ENCODE measurements at places on chromosomes 1 and 21. TPM values are rescaled to one million over a fixed set of nuclear protein-coding genes. Genes with fewer than 3 reads are reported as not detected.

Gene NPPA
- not detected for total RNA-seq

Gene VANGL2
- total RNA-seq: 1.7 TPM

Gene LCK
- not detected for total RNA-seq

Gene CRNN
- total RNA-seq: not detected

Gene ZMYND12
- total RNA-seq: 0.59 TPM

Gene GUCA2B
- total RNA-seq: not detected

Gene S100A12
- total RNA-seq: not detected

Gene GRIK1
- not detected for total RNA-seq

Gene IL10
- total RNA-seq: not detected

Gene KCNN3
- total RNA-seq: not detected

Gene GNAT2
- total RNA-seq: not detected

Gene CYP4A11
- not detected for total RNA-seq

Gene SLC9C2
- total RNA-seq: not detected

Gene PDPN
- 51.0 TPM for total RNA-seq

Gene SDC3
- 9.3 TPM for total RNA-seq

Gene CRABP2
- total RNA-seq: 87.6 TPM

Gene LAX1
- not detected for total RNA-seq

All from smooth muscle cell of the coronary artery (primary cell).